ENCODE measurements at places on chromosomes 12 and 14.

GRCh38 chr14:38786921-38787320 is 316.1 kb downstream of the SEC23A start:
- no peak for DNase-seq

- DNase-seq, result no peak
These were observed 188.0 kb upstream of the MDGA2 start for GRCh38 chr14:47863441-47863840.

DNA sequence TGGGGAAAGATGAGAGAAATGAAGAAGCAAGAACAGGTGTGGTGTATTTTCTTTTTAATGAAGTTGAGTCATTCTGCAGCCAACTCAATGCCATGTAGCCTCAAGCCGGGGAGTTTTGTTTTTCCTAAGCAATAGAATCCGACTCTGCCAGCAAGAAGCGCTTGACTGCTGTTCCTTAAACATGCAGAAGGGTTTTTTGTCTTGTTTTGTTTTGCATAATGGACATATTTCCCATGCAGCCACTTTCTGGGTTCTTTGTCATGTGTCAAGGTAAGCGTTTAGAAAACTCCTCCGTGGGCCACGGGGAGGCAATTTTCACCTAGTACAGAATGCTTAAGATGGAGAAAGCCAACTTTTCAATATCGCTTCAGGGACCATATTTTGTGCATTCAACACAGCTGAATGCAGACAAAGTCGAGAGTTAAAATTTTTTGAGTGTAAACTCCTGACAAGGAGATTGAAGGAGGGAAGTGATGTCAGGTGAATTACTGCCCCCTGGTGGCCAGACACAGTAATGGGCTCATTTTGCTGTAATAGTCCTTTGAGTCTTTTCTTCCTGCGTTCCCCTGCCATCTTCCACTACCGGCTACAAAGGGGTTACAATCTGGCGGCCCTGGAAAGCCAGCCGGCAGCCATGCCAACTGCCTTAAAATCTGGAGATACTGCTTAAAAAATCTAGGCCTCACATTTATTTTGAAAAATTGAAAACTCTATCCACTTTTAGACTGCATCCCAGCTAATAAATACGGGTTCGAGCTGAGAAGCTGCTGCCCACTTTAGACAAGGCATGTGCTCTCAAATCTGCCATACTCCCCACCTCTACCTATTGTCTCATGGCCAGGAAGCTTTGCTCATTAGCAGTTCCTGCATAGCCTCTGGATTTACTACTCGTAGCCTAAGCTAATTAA is 3.2 kb upstream of the FICD start:
- DNase-seq, result no peak

- DNase-seq, result no peak
These were observed 1087.0 kb downstream of the BCL11B start for GRCh38 chr14:98185036-98185435.

DNA sequence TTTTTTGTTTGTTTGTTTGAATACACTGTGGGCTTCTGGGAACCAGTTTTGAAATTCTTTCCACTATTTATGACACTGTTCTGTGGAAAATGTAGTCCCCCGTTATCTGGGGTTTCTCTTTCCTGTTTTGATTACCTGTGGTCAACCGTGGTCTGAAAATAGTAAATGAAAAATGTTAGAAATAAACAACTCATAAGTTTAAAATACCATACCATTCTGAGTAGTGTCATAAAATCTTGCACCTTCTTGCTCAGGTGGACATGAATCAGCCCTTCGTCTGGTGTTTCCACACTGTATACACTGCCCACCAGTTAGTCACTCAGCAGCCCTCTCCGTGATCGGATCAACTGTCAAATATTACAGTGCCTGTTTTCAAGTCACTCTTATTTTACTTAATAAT is 5.1 kb upstream of the PAPOLA start:
- no peak for DNase-seq

DNA sequence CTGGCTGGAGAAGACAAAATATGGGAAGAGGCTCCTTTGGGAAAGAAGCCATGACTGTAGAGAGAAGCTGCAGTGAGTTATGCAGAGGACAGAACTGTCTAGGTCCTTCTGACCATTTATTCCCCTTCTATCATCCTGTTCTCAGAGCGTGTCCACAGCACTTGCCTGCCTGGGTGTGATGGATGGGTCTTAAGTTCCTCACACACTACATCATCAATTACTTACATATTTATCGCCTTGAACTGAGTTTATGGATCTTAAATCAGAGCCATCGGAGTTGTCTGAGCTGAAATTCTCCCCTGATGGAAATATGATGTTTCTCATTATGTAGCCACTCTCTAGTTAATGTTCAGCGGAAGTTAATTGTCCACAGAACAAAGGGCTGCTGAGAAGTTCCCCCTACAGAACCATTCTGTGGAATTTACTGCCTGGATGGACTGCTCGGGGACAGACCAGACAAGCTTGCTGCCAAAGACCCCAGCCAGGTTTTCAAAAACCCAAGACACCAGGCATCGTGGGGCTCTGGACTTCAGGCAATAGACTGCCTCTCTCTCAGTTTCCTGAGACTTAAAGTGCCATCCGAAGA is 232.5 kb upstream of the NOS1 start:
- DNase-seq, result no peak

GRCh38 chr14:30223966-30224365 is 296.3 kb upstream of the PRKD1 start:
- DNase-seq, result no peak

GRCh38 chr12:112525426-112525809 is 106.7 kb downstream of the PTPN11 start:
- DNase-seq, result no peak

GRCh38 chr14:90518941-90519256 is 122.1 kb downstream of the CALM1 start:
- DNase-seq, result no peak

- DNase-seq, result no peak
These were observed 153.2 kb upstream of the ABCD2 start for GRCh38 chr12:39772821-39773259.

DNA sequence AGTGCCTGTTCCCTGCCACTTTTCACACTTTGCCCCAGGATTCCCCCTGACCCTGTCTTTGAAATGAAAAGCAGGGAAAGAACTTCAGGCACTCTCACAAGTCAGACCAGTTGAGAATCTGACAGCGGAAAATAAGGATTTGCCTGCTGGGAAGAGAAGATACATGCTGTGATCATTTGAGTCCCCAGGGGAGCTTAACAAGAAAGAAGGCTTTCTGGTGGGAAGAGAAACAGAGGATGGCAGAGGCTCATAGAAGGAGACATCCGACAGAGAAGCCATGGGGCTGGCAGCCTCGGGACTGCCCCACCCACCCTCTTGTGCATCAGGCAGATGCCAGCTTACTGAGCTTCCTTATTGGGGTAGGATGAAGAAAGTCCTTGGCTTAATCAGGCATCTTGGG is 11.9 kb downstream of the TTC9 start:
- DNase-seq, result no peak

DNA sequence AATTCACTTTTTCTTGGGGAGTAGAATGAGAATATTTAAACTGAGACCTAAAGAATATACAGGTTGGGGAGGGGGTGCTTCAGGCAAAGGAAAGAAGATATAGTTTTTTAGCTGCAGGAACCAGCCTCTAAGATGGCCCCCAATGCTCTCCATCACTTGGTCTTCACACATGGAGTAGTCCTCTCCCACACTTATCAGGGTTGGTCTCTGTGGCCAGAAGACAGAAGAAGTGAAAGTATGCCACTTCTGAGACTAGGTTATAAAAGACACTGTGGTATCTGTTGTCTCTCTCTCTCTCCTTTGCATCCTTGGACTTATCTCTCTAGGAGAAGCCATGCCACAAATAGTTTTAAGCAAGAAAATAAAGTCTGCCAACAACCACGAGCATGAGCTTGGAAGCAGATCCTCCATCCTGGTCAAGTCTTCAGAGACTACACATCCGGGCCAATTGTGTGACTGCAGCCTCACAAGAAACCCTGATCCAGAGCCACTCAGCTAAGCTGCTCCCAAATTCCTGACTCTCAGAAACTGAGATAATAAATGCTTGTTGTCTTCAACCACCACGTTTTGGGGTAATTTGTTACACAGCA is 18.0 kb downstream of the PUS7L start:
- DNase-seq, result no peak

GRCh38 chr12:10408842-10409241 is 715 bp downstream of the KLRC4 start:
- no peak for DNase-seq

GRCh38 chr12:27769142-27769673 is 10.8 kb upstream of the KLHL42 start:
- no peak for DNase-seq

DNA sequence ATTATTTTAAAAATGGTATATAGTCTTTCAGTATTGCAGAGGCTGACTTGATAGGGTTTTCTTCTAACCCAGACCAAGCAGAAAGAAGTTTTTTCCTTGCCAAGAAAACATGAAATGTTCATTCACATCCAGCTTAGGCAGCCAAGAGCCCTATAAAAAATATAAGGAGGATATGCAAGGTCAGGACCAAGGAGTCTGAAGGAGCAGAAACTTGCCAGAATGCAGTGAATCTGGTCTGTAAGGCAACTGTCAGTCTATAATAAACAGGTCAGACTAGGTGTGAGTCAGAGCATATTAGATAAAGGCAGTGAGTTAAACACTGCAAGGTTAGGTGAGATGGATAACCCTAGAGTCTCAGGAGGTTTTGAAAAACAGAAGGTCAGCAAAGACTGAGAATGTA is 645.5 kb downstream of the C12orf50 start:
- DNase-seq, result no peak

GRCh38 chr12:112932485-112933128 is 5.7 kb upstream of the OAS3 start:
- DNase-seq, result no peak
